Hematopoietic multipotent progenitor cell treated with erythropoietin and hydrocortisone succinate and interleukin-3 and kit ligand, for 6 days (in vitro differentiated cells): ENCODE measurements at places on chromosomes 5 and 9.

DNA sequence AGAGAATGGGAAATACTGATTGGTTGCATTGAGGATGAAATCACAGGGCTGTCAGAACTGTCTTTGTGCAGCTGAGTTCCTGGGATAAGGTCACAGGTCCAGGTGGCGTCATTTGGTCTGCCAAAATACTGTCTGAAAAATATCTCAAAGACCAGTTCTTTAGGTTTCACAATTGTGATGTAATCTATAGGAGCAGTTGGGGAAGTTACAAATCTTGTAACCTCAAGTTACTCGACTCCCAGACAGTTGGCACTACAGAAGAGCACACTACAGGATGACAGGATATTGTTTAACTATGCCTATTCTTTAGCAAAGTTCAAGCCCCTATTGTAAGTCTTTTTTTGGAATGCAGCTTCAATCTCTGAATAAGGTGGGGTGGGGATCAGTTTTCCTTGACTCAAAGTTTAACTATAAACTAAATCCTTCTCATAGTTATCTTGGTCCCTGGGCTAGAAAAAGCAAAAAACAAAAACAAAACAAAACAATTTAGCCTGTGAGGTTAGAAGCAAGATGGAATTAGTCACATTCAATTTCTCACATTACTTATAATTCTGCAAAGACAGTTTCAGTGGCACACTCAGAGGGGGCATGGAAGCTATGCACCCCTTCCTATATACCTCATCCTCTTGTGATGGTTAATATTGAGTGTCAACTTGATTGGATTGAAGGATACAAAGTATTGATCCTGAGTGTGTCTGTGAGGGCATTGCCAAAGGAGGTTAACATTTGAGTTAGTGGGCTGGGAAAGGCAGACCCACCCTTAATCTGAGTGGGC lies 276.0 kb downstream of the AUH start:
- DNase-seq = peak; percentile 76

DNA sequence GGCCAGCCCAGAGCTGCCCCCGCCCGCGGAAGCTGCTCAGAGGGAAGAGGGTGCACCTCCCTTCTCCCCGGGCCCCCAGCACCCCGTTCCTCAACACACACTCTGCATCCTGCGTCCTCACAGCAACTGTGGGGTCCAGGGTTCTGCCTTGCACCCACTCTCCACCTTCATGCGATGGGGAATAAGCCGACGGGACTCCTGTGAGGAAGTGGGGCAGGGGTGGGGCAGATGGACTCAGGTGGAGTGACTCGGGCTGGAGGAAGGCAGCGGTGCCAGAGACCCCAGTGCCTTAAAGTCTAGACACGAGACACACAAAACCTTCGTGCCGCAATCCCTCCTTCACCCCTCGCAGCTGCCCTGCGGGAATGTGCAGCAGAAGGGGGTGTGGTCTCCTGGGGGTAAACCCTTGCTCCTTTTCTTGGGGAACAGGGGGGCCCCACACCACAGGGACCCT lies 8.6 kb downstream of the BRD3 start:
- no peak for DNase-seq

DNA sequence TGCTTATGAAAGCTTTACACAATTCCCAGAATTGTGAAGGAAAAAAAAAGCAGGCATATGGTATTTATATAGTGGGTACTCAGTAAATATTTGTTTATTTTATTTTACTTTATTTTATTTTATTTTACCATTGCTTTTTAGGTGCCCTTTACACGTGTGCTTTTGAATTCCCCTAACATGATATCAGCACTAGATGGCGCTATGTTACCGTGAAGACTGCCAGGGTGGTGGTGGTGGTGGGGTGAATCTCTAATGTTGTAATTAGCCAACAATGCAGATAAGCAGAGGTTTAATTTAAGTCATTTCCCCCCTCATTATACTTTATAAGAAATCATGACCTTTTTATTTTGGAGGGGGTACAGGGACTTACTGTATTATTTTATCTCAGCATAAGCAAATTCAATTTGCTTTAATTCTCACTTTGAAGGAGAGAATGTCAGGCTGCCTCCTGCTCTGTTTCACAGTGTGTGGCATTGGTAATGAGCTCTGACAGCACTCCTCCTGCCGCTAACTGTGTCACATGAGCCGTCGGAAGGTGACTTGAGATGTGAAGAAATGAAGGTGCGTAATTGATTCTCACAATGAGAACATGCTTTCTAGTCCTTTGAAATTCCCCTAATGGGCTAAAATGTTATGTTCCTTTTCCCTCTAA lies 165.6 kb downstream of the YTHDC2 start:
- DNase-seq = peak; percentile 74

DNA sequence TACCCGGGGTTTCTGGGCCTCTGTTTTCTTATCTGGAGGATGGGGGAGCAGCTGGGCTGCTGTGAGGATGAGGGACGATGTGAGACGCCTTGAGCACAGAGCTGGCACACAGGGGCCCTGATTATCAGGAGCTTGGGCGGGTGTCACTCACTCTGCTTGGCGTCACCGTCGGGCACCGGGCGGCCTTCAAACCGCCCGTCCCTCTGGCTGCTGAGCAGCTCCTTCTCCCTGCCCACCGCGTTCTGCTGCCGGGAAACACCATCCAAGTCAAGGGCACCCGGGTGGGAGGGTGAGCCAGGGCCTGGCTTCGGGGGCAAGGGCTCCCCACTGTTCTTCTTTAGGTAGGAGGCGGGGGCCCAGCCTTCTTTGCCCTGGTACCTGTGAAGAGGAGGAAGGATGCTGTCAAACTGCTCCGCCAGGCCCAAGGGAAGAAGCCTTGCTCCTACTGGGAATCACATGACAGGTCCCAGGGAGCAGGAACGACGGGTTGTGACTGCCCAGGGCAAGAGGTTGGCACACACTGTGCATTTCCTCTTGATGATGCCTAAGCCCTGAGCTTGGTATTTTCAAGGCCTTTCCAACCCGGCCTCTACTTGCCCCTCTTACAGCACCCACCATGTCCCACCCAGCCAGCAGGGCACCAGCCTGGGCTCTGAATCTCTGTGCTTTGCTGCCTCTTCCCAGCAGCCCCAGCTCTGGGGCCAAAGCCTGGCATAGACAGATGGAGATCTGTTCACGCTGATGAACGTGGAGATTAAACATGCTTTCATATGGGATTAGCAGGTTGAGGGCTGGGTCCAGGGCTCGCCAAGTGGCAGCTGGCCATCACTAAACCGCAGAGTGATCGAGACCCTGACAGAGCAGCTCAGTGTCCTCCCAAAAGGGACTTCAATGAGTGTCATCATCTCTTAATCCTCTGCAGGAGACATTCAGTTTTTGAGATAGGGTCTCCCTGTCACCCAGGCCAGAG lies 66.9 kb upstream of the UBTD2 start:
- no peak for DNase-seq

- DNase-seq = no peak
Observed at GRCh38 chr5:11791792-11792191, 112.5 kb downstream of the CTNND2 start.

- peak; percentile 79 for DNase-seq
Observed at GRCh38 chr5:143605403-143606005, 202.0 kb upstream of the NR3C1 start.

DNA sequence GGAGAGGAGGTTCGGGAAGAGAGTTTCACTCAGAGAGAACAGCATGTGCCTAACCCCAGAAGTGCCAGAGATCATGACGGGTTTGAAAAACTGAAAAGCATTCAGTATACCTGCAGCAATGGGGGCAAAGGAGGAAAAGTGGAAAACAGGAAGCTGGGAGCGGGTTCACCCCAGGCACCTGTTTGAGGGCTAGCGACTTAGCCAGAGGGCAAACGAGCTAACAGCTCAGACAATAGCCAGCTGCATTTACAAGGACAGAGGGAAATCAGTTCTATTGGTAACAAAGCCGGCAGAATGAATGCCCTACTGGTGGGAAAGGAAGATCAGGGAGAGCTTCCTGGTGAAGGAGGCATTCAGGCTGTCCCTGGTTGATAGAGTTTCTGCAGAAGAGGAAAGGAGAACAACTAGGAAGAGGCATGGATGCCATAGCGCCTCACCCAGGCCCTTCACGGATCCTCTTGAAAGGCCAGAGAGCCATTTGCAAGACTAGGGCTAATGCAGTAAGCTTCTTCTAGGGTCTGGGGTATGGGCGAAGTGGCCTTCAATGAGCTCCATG lies 141.7 kb upstream of the ADRA1B start:
- no peak for DNase-seq

DNA sequence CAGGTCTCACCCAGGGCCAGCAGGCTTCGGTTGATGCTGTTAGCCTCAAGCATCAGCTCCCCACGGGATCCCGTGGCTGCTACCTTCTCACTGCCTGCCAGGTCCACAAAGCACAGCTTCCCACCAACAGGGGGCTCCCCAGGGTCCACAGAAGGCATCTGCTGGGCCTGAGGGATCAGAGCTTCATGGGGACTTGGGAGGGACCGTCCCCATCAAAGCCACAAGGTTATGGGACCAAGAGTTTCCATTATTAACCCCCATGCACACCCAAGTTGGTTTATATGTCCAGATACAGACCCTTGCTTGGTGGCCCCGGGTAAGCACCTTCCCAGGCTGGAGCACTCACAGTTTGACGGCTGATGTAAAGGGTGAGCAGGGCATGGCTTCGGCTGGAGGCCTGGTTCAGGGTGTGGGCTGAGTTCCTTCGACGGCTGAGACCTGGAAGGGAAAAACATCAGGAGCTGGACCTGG lies 3.0 kb downstream of the KIF12 start:
- DNase-seq = peak; percentile 15

GRCh38 chr5:1130218-1130946 lies 18.5 kb upstream of the SLC12A7 start:
- no peak for DNase-seq

- DNase-seq = peak; percentile 35
Observed at GRCh38 chr9:84271531-84271900, 69.0 kb downstream of the SLC28A3 start.
